ENCODE measurements at places on chromosomes 7 and 10.

DNA sequence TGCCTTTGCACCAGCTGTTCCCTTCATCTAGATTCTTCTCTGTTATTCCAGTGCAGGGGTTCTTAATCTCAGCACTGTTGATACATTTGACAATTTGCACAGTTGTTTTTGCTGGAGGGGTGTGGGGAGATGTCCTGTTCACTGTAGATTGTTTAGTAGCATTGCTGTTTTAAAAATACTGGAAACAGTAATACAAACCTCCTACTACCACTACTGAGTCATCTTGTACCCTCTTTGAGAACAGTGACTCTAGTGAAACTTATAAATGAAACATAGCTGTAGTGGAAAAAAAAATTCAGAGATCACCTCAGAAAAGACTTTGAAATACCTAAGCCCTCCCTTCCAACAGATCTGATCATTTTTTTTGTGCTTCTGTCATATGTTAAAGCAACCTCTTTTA, 154.8 kb upstream of the TMEM196 start:
- DNase-seq = no peak

DNA sequence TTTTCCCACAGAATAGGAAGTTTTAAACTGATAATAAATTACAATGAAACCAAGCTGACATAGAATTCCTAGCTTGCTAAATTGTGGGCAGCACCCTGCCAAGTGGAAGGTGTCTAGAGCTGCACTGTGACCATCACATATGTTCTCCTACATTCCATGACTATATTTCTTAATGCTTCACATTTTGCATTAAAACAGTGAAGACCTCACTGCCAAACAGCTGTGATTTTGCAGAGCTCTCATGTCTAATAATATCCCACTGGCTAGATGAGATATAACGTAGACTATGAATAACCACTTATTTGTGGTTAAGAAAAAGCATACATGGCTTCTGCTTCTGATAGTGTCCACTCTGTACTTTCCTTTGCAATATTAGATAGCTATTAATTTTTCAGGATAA, 228.3 kb upstream of the TEX47 start:
- DNase-seq = no peak

- DNase-seq = no peak
These were observed 92.7 kb upstream of the AKR1E2 start for GRCh38 chr10:4733150-4733842.

- DNase-seq = no peak
These were observed 35.4 kb downstream of the ZAN start for GRCh38 chr7:100768784-100769183.

DNA sequence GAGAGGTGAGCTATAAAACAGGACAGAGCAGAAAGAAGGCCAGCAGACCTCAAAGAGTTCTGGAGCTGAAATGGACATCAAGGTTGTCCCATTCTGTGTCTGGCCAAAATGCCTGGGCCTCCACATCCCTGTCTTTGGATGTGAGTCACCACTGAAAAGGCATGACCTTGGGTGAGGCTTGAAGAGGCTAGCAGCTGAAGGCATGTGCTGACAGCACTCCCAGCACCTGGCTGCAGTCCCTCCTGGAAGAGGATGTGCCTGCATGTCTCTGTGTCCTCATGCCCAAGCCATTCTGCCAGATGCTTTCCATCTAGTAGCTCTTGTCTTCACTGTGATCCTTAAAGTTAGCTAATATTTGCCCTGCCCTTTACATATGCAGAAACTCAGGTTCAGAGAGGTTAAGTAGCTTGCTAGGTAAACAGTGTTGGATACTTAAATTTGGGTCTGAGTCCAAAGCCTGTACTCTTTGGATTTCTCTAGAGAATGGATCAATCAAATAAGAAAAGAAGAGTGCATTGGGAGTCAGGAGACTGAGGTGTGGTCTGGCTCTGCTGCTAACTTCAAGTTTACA, 35.8 kb downstream of the HECW1 start:
- no peak for DNase-seq

GRCh38 chr10:105252911-105253310, 611.8 kb downstream of the SORCS3 start:
- no peak for DNase-seq

GRCh38 chr7:47382200-47382599, 199.7 kb downstream of the TNS3 start:
- no peak for DNase-seq
